ENCODE measurements at places on chromosomes 4 and X.

- no peak for DNase-seq
Observed at GRCh38 chr4:48227662-48228061, 42.0 kb downstream of the TEC start.

- DNase-seq: no peak
Observed at GRCh38 chr4:118213101-118213500, 139.7 kb downstream of the PRSS12 start.

- no peak for DNase-seq
Observed at GRCh38 chrX:29488919-29489318, 726.4 kb upstream of the MAGEB2 start.

- DNase-seq: no peak
Observed at GRCh38 chrX:40267334-40268187, 169.8 kb upstream of the BCOR start.

DNA sequence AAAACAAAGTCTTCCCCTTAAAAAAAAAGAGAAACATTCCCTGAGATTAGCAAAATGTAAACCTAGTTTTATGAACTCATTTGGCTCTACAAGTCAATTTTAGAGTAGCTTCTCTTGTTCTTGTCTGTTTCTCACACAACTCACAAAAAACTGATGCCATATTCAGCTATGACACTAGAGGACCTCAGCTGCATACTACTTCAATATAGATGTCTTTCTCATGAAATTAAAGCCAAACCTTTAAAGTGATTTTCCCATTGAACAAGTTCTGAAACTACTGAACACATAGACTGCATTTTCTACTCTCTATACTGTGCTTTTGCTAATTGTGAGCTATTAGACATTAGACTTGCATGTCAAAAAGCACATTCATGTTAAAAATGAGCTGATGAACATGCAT is 49.8 kb downstream of the TBCK start:
- DNase-seq: no peak

DNA sequence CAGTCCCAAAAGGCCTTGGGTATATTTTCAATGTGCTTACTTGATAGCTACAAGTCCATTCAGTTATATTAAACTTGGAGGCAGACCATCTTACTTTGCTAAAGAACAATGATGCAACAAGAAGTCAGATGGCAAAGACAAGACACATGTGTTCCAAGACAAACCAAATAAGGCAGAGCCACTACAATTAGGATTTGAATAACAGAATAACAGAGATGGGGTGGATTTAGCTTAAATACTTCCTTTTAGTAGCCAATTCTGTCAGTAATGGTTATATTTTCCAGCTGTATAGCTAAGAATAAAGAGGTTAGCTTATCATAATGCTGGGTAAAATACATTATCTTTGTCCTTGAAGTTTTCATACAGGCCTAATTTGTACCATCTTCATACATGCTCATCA is 37.7 kb upstream of the FRAS1 start:
- DNase-seq: no peak

DNA sequence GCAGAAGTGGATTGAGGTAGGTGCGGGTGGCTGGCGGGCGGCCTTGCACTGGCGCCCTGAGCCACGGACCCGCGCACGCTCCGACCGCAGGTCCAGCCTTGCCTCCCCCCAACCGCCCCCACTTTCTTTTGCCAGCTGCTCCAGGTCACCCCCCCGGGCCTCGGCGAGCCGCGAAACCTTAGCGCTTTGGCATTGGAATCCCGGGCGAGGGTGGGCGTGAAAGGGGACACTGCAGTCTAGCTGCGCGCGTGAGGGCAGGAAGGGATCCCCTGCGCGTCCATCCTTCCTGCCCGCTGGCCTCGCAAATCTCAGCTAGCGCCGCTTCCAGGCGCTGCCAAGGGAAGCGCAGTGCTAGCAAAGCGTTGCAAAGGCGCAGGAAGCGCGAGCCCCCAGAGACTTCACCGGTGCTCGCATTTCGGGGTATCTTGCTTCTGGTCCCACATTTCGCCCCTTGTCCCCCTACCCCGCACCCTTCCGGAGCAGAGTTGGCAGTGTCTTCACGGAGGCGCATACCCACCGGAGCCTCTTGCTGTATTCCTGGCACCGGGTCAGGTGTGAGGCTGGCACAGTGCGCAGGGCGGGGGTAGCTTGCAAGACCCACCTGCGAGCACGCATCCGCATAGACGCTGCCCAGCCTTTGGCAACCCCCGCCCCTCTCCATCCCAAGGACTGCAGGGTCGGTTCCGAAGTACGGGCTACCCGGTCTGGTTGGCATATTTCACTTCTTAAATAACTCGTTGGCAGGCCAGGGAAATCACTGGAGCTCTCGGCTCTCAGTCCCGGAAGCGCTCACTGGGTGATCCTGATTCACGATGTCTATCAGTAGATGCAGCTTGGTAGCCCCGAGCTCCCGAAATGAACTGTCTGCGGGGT is 104.4 kb downstream of the UCHL1 start:
- DNase-seq: no peak

- DNase-seq: no peak
Observed at GRCh38 chr4:78691971-78692821, 84.0 kb upstream of the BMP2K start.

GRCh38 chr4:118941799-118942198 is 53.1 kb downstream of the SYNPO2 start:
- no peak for DNase-seq

- DNase-seq: no peak
Observed at GRCh38 chr4:98399915-98400314, 138.7 kb downstream of the RAP1GDS1 start.

DNA sequence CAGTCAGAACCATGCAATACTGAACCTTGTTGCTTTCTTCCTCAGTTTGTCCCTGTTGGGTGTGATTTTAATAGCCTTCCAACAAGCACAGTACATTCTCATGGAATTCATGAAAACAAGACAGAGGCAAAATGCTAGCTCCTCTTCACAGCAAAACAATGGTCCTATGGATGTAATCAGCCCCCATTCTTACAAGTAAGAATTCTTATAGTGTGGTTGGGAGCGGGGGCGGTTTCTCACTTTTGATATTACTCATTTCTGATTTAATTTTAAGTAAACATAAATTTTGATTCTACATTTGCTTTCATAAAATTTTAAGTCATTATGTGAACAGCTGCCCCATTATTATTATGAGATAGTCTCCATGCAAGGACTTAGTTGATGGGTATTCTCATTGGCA is 80.8 kb upstream of the TLR2 start:
- DNase-seq: no peak

GRCh38 chr4:84738622-84739021 is 155.7 kb downstream of the CDS1 start:
- no peak for DNase-seq

DNA sequence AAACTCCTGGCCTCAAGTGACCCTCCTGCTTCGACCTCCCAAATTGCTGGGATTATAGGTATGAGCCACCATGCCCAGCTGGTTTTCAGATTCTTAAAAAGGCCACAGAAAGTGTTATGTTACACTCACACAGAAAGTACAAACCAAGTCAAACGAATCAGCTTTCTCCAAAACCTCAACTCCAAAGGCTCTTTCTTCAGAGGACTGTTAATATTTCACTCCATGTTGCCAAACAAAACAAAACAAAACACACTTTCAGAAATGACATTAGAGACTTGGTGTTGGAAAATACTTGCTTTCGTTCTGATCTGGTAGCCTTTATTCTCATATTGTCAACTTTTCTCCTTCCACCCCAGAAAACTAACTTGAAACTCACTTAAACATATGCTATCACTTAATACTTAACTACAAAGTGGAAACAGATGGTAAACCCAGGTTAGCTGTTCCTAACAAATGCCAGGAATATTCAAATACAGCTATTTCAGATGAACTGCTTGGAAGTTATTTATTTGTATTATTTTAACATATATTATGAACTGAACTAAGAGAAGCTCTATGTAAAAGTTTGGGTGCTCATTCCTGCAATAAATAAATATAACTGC is 34.7 kb downstream of the RLIM start:
- DNase-seq: no peak

DNA sequence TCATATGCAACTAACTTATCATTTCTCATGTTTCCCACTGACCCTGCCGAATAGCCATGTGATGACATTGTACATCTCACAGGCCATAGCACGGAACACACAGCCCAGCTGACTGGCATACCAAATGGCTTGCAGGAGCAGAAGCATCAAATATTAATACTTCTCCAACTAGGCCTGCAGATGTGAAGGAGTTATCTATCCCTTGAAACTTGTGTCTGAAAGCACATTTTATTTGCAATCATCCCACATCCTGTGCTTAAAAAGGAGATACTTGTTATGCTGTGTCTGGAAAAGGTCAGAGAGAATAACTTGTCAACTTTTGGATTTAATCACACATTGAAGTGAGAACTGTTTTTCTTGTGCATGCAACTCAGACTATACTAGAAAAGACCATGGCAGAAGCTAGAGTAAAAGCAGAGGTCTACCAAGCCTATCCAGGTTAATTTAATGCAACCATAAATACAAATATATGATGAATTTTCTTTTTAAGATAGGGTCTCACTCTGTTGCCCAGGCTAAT is 100.4 kb downstream of the IRF2 start:
- no peak for DNase-seq

- no peak for DNase-seq
Observed at GRCh38 chrX:6852869-6853268, 294.6 kb upstream of the STS start.

- DNase-seq: no peak
Observed at GRCh38 chr4:76485450-76485849, 50.4 kb downstream of the SHROOM3 start.

GRCh38 chrX:57070185-57070984 is 51.0 kb downstream of the SPIN2B start:
- no peak for DNase-seq

DNA sequence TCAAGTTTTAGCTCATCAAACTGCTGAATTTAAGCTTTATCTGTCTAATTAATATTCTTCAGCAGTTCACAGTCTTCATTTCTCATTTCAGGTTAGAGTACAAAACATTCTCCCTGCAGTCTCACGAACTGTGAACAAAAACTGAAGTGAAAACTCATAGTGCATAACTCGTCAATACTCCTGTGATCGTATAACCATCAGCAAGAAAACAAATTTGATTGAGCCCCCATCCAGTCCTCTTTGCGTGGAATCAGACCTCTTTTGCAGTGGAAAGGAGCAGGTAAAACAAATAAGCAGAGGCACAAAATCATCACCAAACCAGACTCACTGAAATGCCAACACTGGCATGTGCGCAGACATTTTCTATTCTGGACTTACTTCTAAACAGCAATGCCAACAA is 12.7 kb downstream of the ADAM29 start:
- no peak for DNase-seq

DNA sequence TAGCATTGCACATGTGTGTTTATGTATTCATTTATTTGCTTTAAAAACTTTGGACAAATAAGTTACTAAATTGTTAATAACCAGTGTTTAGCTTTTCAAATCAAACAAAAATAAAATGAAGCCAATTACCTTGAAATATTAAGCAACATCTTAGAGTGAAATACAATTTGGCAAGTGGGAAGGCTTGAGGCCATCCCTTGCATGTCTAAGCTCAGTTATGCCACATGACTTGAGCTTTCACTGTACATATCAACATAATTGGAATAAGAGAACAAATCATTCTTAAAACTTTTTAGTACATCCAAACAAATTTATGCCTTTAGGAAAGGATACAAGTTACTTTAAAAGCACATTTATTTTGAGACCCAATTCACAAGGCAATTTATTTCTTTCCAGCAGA is 640.6 kb downstream of the SPRY1 start:
- DNase-seq: no peak

DNA sequence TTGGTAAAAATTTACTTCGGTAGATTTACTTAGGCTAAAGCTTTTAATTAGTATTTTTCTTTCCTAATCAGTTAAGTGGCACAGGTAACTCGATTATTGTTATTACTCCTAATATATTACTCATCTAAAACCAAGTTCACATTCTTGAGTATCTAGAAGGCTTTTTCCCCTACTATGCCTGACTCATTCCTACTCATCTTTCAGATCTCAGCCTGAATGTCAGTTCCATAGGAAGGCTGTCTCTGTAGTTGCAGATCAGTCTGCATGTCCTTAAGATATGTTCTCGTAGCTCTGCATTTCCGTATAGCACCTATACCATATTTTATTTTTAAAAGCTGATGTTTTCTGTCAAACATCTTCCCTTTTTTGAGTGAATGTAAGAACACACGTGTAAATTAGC is 5.9 kb upstream of the FAM184B start:
- DNase-seq: no peak

GRCh38 chr4:168849030-168849675 is 160.9 kb downstream of the CBR4 start:
- no peak for DNase-seq

GRCh38 chrX:148290041-148290440 is 210.4 kb upstream of the AFF2 start:
- DNase-seq: no peak

DNA sequence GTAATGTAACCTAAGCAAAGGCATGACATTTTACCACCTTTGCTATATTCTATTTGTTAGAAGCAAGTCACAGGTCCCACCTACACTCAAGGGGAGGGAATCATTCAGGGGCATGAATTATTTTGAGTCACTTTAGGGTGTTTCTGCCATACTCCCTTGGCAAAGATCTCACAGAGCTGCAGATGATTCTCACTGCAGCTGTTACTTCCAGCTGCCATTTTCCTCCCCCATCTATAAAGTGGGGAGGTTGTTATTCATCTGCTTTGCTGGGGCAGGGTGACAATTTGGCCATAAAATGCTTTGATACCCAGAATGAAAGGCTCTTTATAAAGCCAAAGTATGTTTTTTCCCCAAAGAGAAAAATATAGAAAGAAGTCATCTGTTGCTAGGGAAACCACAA is 136.5 kb upstream of the SMIM31 start:
- DNase-seq: no peak

GRCh38 chr4:145843148-145843547 is 95.5 kb downstream of the ZNF827 start:
- DNase-seq: no peak
